Activated CD4-positive, alpha-beta T cell treated with anti-CD3 and anti-CD28 coated beads, Interleukin-2, amount 50 U/mL, for 1 hour (primary cell): ENCODE measurements at places on chromosomes 6 and 20.

DNA sequence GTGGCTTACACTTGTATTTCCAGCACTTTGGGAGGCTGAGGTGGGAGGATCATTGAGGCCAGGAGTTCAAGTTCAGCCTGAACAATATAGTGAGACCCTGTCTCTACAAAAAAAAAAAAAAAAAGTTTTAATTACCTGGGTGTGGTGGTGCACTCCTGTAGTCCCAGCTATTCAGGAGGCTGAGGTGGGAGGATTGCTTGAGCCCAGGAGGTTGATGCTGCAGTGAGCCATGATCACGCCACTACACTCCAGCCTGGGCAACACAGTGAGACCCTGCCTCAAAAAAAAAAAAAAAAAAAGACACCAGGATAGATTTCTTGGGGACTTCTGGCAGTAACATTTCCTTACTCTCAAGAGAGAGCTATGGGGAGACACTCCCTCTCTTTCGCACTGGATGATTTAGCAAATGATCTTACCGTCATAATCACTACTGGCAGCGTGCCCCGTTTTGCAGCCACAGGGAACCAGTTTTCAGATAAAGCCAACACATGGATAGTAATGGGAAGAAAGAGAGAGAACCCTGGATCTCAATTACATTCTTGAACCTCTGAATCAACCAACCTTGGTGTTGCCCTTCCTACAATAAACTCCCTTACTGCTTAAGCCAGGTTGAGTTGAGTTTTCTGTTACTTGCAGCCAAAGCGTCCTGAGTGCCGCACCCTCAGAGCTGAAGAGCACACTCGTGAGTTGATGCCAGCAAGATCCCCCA, 18.1 kb upstream of the PTPN1 start:
- DNase-seq, result no peak

GRCh38 chr6:78810146-78810545, 57.2 kb upstream of the IRAK1BP1 start:
- DNase-seq, result no peak

DNA sequence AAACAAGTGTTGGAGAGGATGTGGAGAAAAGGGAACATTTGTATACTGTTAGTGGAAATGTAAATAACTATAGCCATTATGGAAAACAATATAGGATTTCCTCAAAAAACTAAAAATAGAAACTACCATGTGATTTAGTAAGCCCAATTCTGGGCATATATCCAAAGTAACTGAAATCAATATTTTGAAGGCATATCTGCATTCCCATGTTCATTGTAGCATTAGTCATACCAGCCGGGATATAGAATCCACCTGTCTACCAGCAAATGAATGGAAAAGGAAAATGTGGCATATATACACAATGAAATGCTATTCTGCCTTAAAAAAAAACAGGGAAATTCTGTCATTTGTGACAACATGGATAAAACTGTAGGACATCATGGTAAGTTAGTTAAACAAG, 15.3 kb upstream of the C6orf58 start:
- no peak for DNase-seq

DNA sequence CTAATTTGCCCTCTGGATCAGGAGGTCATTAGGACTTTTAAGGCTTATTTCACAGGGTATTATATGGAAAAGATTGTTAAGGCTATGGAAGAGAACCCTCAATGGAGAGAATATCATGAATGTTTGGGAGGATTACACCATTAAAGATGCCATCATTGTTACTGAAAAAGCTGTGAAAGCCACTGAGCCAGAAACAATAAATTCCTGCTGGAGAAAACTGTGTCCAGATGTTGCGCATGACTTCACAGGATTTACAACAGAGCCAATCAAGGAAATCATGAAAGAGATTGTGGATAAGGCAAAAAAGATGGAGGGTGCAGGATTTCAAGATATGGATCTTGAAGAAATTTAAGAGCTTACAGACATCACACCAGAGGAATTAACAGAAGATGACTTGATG, 798.3 kb upstream of the SLC35B3 start:
- no peak for DNase-seq

- no peak for DNase-seq
Measured at GRCh38 chr20:38196592-38196991, 31.5 kb upstream of the TGM2 start.

GRCh38 chr6:37006793-37007339, 1.4 kb downstream of the FGD2 start:
- no peak for DNase-seq
